ENCODE measurements at places on chromosomes 12 and 14.

DNA sequence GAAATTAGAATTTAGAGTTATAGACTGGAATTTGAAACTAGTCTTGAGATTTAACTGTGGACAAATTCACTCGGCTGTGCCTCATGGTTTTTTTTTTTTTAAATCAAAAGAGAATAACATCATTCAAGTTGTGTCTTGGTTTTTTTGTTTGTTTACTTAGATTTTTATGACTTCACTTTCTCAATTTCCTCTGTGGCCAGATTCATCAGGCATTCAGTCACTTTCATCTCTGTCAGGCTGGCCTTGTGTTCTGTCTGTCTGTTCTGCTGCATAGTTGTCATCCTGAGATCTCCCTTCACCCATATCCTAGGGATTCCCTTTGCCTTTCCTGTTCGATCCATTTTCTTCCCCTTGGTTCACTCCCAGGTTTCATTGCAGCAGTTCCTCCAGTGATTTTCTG is 10.0 kb downstream of the MARK3 start:
- no peak for DNase-seq

GRCh38 chr14:26281280-26281998 is 316.4 kb downstream of the NOVA1 start:
- no peak for DNase-seq

DNA sequence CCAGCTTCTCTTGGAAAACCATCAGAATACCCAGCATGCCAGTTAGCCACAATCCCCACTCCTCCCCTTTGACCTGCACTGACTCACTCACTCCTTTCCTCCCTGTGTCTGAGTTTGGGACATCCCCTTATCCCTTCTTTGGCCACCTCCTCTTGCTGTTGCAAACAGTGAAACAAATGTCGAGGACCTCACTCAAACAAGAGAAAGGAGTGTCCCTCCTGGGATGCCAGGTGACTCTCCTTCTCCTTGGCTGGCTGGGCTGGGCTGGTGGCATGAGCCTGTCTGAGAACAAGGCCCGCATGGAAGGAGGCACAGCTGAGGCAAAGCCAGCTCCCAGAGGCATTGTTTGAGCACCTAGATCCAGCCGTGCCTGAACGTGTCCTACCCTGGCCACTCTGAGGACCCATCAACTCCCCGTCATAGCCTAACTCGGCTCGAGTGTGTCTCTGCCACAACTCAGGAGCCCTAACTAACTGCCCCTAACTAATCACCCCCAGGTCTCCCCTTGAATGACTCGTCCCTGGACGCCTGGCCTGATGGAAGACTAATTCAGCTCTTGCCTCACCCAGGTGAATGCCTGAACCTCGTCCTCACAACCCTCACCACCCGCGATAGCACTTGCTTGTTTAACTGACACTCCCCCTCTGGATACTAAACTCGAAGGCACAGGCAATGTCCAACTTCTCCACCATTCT is 43.0 kb downstream of the NCOR2 start:
- no peak for DNase-seq

- DNase-seq, result no peak
Measured at GRCh38 chr12:88897723-88898122, 317.5 kb upstream of the KITLG start.

DNA sequence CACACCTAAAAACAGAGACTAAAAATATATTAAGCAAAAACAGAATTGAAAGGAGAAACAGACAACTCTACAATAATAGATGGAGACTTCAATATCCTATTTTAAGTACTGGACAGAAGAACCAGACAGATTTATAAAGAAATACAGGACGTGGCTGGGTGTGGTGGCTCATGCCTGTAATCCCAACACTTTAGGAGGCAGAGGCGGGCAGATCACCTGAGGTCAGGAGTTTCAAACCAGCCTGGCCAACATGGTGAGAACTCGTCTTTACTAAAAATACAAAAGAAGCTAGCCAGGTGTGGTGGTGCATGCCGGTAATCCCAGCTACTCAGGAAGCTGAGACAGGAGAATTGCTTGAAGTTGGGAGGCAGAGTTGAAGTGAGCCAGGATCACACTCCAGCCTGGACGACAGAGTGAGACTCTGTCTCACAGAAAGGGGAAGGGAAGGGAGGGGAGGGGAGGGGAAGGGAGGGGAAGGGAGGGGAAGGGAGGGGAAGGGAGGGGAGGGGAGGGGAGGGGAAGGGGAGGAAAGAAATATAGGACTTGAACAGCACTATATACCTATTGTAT is 53.0 kb downstream of the CDK17 start:
- DNase-seq, result no peak

GRCh38 chr14:24879661-24880386 is 170.1 kb downstream of the STXBP6 start:
- no peak for DNase-seq

- DNase-seq, result no peak
Measured at GRCh38 chr12:45289245-45290215, 73.6 kb downstream of the ANO6 start.

GRCh38 chr14:45658226-45658916 is 405.4 kb upstream of the MIS18BP1 start:
- DNase-seq, result no peak

- no peak for DNase-seq
Measured at GRCh38 chr12:71440345-71440762, 756 bp downstream of the LGR5 start.

DNA sequence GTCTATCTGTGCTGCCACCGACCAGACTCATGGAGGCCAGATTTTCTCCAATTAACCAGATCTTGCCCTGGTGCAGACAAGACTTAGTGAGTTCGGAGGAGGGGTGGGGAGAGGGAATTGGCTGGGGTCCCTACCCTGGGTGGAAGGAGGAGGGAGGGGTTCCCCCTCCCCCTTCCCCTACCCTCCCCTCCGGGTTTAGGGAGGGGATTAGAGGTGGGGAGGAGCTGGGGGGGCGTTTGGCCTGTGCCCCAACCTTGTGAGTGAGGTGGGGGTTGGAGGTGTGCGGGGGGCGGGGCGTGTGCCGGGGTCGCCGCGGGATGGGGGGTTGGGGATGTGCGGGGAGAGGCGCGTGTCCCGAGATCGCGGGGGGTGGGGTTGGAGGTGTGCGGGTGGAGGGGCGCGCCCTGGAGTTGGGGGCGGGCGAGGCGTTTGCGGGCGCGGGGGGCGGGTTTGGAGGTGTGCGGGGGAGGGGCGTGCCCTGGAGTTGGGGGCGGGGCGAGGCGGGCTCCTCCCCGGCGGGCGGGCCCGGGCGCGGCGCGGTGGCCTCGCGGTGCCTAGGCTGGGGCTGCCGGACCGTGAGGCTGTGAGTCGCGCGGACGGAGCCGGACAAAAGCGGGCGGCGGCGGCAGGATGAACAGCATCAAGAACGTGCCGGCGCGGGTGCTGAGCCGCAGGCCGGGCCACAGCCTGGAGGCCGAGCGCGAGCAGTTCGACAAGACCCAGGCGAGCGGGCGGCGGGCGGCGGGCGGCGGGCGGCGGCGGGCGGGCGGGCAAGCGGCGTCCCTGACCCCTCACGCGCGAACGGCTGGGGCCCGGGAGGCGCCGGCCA is at the start of gene HIP1R:
Gene HIP1R, plus strand, starts transcription at position 537 of the 829 bp plus-strand sequence. Its CDS starts 94 bp downstream, at position 631.
- peak; percentile 81 for DNase-seq

GRCh38 chr14:67357186-67357968 is 2.2 kb downstream of the ATP6V1D start:
- DNase-seq, result no peak

- no peak for DNase-seq
Measured at GRCh38 chr12:131067981-131068851, 114.5 kb downstream of the ADGRD1 start.

DNA sequence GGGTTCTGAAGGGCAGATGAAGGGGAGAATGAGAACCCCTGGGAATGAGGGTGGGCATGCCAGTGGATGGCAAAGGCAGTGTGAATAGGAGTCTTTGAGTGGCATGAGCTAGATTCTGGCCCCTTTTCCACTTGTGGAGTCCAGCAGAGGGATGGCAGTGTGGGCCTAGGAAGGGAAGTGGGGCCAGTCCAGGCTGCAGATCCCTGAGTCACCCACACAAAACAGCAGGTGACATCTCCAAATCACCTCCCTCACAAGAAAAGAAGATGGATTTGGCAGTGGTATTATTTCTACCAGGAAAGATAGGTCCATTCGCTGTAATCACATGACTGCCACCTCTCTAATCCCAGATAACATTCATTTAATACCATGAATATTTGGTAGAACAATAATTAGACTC is 151.3 kb downstream of the TTC7B start:
- DNase-seq, result no peak

DNA sequence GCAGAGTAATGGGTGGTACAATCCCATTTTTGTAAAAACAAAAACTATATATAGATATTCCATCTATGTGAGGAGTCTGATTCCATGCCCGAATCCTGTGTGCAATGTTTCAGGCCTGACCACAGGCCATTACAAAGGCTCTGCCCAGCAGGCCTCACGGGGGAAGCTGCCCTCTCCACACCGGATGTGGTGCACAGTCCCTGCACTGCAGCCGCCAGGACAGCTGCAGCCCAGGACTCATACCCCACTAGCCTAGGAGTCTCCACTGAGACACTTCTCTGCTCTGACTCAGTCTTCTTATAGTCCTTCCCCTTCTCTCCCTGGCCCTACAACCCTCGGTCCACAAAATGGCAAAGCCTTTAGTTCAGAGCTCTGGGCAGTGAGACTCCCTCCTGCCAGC is 190.4 kb downstream of the PPM1H start:
- DNase-seq, result no peak

DNA sequence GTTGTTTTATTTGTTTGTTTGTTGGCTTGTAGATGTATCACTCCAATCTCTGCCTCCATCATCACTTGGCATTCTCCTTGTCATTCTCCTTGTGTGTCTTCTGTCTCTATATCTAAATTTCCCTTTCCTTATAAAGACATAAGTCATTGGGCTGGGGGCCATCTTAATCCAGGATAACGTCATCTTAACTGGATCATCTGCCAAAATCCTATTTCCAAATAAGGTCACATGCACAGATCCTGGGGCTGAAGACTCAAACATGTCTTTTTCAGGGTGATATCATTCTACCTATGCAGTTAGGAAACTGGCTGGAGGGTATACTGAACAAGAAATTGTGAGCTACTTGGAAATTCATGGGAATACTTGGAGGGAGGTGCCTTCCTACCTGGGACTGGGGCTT is 8.7 kb upstream of the CCDC60 start:
- DNase-seq, result no peak

DNA sequence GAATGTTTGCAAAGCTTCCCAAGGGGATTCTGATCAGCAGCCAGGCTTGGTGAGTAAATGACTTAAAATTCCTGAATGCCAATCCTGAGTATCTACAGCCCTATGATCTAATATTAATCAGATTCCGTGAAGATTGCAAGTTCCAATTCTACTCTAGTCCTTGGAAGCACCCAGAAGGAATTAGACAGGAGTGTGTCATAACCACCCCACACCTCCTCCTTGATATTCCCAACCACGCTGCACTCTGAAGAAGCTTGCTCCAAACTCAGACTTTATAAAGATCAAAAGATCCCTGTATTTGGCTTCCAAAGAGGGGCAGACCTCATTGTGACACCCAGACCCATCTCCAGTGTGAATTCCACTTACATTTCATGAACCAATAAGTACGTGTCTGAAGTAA is 306.0 kb downstream of the BCL11B start:
- DNase-seq, result no peak

GRCh38 chr12:19938491-19938890 is 429.8 kb upstream of the PDE3A start:
- DNase-seq, result no peak

- DNase-seq, result peak; percentile 32
Measured at GRCh38 chr14:74824997-74825396, 50.9 kb downstream of the PROX2 start.

DNA sequence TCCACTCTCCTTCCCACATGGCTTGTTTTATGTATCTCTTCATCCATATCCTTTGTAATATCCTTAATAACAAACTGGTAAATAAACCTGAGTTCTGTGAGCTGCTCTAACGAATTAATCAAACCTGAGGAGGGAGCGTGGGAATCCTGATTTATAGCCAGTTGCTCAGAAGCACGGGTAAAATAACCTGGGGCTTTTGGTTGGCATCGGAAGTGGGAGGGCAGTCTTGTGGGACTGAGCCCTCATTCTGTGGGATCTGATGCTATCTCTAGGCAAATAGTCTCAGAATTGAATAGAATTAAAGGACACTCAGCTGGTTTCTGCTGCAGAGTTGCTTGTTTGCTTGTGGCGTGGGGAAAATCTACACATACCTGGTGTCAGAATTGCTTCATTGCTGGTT is 17.5 kb upstream of the LDHB start:
- no peak for DNase-seq

DNA sequence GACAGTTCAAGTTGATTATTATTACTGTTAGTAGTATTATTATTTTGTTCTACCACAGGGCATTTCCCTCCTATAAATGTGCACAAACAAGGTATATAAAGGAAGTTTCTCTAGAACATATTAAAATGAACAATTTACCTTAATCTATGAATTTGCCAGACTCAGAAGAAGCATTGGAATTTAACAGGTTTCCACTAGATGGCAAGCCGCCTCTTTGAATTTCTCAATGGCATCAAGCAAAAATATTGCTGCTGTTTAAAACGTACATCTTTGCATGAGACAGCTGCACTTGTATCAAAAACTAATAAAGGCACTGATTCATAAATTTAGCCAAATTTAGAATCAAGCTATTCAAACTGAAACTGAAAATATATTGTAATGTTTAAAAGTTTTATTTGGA is 34.6 kb upstream of the MIS18BP1 start:
- DNase-seq, result no peak

DNA sequence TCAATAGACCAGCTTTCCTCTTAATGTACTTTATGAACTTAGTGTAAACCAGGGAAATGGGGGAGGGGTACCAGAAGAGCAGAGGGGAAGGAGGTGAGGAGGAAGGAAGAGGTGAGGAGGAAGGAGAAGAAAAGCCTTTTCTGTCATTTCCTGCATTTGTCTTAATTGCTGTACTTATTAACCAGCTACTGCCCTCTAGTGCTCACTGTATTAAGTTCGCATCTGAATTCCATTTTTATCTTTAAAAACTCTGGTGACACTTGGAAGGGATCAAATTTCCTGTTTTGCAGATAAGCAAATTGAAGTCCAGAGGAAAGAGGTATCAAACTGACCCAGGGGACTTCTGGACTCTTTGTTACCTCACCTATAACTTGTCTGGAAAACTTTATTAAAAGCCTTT is 22.2 kb downstream of the MANSC1 start:
- DNase-seq, result peak; percentile 63

DNA sequence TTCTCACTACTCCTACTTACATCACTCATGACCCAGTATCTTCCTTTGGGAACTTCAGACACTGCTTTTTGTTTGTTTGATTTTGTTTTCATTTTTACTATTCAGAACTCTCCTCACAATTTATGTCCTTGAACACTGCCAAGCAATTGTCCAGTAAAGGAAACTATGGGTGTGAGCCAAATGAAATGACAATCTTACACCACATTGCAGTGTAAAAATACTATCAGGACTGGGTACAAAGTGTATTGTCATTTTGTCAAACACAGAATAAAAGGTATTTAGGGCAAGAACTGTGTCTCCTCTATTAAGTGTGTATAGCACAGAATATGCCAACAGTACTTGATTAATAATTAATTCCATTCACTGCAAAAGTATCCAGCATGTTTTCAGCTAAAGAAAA is 199.3 kb downstream of the ALG10B start:
- DNase-seq, result no peak
